HFF-Myc (cell line): ENCODE measurements at places on chromosomes 3 and 15.
A peak's percentile ranks its signal among the peaks of the same experiment; 100 is the strongest.

DNA sequence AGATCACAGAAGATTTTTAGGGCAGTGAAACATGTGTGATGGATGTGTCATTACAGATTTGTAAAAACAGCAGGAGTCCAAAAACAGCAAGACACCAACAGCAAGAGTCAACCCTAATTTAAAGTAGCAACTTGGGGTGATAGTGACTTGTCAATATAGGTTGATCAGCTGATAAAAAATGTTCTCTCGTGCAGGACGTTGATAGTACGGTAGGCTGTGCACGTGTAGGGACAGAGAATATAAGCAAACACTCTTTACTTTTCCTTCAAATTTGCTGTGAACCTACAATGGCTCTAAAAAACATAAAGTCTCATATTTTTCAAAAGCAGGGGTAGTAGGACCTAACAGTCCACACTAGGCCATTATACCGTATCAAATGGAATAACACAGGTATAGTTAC lies 120.8 kb downstream of the STAG1 start:
- no peak for DNase-seq

- no peak for DNase-seq
These were observed 436.4 kb downstream of the NAALADL2 start for GRCh38 chr3:175295248-175296130.

DNA sequence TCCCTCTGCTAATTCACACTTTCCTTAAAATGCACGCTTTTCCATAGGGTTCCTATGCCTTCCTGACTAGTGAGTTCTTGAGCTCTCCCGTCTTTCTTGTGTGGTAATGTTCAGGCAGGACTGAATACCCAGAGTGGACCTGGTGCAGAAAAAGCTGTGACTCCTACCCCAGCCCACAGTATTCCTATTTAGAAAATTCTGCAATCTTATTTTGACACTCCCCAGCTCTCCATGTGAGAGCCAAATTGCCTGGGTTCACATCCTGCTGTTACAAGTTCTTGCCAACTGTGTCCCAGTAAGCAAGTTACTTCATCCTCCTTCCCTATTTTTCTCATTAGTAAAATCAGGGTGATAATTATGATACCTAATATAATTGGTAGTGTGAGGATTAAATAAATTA lies 290.8 kb upstream of the SLCO3A1 start:
- DNase-seq = no peak

GRCh38 chr3:46865546-46865945 lies 2.3 kb upstream of the MYL3 start:
- no peak for DNase-seq

- no peak for DNase-seq
These were observed 45.9 kb downstream of the TMEM45A start for GRCh38 chr3:100538339-100538706.

GRCh38 chr3:113441051-113441770 lies at the start of gene CFAP44:
Gene CFAP44, minus strand, starts transcription at chr3:113441493. Its CDS starts 7,829 bp downstream, at chr3:113433664.
- DNase-seq = peak; percentile 22

- DNase-seq = no peak
These were observed 68.7 kb downstream of the SLTM start for GRCh38 chr15:58864602-58865424.

DNA sequence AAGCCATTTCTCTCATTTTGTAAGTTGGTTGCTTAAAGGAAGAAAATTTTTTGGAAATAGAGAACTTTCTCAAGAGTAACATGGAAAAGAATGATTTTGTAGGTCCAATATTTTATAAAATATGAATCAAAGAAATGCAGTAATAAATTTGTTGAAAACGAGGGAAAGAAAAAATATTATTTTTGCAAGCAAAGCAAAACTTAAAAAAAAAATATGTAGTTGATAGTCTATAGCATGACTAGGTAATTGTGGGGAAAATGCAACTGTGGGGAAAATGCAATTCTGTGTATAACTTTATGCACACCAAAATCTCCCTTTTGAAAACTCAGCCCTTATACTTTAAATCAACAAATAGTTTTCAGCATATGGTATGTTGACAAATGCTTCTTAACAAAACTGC lies 604.0 kb upstream of the AGTR1 start:
- no peak for DNase-seq

- no peak for DNase-seq
These were observed 2.6 kb upstream of the ALCAM start for GRCh38 chr3:105364128-105364527.

DNA sequence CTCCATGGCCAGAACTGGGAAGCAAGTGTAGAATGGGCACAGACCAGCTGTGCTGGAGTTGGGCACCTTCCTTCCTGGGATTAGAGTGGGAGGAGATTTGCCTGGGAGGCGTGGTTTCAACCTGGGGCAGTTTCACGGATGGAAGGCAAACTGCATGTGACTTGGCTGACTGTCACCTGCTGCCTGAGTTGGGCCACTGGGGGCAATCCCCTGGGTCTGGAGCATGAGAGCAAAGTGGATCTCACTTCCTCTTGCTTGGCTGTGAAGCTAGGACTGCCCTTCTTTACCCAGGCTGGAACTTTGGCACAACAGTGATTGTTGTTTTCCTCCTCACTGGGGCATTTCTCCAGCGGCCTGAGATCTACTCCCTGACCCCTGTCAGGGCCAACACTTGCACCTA lies 1247.0 kb upstream of the EPHA6 start:
- no peak for DNase-seq

DNA sequence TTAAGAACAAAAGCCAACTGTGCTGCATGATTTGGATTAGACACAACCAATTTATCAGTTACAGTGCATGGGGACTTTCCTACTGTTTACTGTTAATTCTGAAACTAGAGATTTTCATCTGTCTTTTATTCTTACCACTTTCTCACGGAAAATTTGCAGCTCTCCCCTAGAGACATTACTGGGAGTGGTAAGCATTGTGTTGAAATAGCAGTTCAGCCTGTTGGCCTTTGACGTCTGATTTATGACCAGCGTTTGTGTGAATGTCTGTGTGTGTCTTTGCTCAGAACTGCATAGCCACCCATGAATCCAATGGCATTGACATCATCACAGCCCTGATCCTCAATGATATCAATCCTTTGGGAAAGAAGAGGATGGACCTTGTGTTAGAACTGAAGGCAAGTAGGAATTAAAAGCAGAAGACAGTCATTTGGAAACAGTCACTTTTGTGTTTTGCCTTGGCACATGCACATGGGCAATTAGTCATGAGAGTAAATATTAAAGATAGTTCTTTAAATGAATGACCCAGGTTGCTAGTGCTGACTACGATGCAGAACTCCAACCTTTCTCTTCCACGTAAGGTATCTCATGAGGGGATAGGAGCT lies 202.2 kb upstream of the BHLHE40 start:
- no peak for DNase-seq

DNA sequence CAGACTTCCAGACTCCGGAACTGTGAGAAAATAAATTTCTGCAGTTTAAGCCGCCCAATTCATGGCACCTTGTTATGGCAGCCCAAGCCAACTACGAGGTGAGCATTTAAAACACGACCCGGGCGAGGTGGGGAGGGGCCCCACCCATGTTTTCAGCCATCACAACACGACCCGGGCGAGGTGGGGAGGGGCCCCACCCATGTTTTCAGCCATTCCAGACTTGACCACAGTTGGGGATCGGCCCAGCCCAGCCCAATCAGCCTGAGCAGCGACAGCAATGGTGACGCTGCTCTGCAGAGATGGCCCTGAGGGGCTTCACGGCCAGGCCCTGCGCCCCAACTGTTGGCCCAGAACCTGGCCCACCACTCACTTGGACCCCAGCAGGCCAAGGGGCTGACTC lies 93.1 kb downstream of the ATP10A start:
- no peak for DNase-seq

DNA sequence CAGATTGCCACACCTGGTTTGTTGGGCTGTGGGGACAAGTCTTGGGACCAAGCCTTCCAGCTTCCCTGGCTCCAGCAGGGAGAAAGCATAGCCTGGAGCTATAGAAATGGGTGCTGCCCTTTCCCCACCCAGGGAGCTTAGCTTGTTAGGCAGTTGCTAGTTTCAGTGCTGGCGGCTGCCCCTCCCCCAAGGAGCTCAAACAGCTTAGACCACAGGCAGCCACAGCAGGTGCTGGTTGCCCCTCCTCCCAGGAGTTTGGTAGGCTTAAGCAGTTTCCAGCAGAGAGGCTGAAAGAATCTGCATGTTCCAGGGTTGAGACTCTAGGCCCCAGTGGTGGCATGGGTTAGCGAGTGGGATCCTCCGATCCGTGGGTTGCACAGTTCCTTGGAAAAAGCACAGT lies 889.7 kb downstream of the IGSF11 start:
- no peak for DNase-seq

DNA sequence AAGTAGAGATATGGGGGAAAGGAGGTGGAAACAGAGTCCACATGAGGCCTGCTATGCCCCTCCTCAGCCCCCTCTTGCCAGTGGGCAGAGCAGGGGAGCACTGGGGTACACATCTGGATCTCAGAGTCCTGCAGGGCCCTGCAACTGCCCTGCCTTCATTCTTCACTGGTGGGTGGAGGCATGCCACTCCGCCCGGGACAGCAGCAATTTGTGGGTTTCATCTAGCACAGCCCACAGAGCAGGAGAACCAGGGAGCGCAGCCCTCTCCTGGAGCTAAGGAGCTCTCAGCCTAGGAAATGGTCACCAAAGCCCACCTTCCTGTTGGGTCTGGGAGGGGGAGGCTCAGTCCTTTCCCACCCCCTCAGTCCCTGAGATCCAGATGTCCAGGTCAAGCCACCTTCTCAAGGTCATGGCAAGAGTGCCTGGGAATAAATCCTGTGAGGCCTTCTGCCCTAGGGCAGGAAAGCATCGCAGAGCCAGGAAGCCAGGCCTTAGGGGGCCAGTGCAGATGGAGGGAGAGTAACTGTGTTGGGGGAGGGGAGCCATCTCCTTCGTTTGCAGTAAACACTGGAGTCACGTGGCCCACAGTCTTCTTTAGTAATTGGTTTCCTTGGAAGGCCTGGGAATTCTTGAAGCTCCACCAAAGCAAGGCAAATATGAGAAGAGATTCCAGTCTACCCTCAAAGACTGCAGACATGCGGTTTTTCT lies 31.0 kb downstream of the ANP32A start:
- no peak for DNase-seq

- peak; percentile 47 for DNase-seq
These were observed 41.3 kb downstream of the TXNRD3 start for GRCh38 chr3:126613479-126614188.

DNA sequence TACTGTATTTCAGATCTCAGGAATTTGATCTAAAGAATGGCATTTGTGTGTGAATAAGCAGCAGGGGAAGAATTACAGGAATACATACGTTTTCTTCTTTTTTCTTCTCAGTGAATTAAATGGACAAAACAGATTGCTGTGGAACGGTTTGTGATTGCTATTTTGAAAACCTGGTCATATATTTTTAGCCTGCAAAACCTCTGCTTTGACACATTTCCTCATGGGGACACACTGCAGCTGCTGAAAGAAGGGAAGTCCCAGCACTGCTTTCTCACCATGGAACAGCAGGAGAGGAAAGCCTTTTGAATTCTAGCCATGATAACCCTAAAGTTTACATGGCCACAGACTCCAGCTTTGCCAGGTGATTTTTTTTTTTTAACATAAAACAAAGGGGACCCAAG lies 315.0 kb downstream of the OXSM start:
- DNase-seq = no peak

- peak; percentile 35 for DNase-seq
These were observed 38.6 kb upstream of the FSTL1 start for GRCh38 chr3:120489421-120489820.

- no peak for DNase-seq
These were observed 2.0 kb downstream of the ANKRD28 start for GRCh38 chr3:15795651-15796308.

GRCh38 chr15:46442184-46442583 lies 807.4 kb downstream of the SQOR start:
- no peak for DNase-seq

- DNase-seq = peak; percentile 84
These were observed 367.9 kb upstream of the PROK2 start for GRCh38 chr3:72152551-72153476.

- peak; percentile 96 for DNase-seq
These were observed 21.6 kb downstream of the ANAPC13 start for GRCh38 chr3:134464064-134464688.

DNA sequence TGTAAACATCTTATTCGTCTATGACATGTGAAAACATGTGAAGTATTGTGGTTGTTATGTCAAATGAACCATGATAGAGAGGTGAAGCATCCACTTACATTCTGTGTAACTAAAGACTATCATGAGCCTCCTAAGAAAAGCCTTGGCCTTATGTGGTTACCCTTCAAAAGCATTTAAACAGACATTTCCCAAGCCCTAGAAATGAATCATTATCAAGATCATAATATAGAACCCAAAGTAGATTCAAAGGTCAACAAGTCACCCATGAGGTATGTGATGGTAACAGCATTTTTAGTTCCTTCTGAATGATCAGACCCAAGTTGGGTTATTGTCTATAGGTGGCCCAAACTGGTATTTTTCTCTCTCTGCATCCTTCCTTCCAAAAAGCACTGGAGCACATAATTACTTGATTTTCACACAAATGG lies 408.0 kb downstream of the TBL1XR1 start:
- DNase-seq = no peak

- no peak for DNase-seq
These were observed 339.9 kb downstream of the NR2F2 start for GRCh38 chr15:96670389-96670788.

DNA sequence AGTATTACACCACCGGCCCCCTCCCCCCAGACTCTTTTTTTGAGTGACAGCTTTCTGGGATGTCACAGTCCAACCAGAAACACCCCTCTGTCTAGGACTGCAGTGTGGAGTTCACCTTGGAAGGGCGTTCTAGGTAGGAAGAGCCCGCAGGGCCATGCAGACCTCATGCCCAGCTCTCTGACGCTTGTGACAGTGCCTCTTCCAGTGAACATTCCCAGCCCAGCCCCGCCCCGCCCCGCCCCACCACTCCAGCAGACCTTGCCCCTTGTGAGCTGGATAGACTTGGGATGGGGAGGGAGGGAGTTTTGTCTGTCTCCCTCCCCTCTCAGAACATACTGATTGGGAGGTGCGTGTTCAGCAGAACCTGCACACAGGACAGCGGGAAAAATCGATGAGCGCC lies 63.6 kb downstream of the AAGAB start:
- DNase-seq = no peak

- no peak for DNase-seq
These were observed 82.2 kb downstream of the CPN2 start for GRCh38 chr3:194268654-194269512.

GRCh38 chr15:87874896-87875711 lies 381.4 kb downstream of the NTRK3 start:
- DNase-seq = no peak

- no peak for DNase-seq
These were observed 33.0 kb upstream of the FAN1 start for GRCh38 chr15:30870681-30871080.

- DNase-seq = no peak
These were observed 183.9 kb upstream of the LPP start for GRCh38 chr3:187970106-187970505.

GRCh38 chr15:51192521-51193280 lies 98.0 kb upstream of the TNFAIP8L3 start:
- DNase-seq = peak; percentile 56

DNA sequence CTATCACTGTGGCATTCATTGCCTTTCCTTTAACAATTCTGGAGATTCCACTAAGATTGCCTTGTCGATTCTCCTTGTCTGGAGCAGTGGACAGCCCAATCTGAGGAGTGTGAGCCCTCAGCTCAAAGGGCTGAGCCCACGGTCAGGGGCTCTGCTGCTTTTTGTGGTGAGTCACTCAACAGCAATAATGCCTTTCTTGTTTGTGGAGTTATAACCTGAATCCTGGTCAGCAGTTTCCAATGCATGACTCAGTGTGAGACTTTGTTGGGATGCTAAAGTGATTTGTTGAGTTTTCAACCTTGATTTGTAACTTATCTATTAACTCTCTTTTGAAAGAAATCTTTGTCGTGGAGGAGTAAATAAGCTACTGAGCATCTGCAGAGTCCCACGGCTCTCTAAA lies 183.5 kb downstream of the TJP1 start:
- no peak for DNase-seq
